ENCODE measurements at places on chromosomes 2 and 18.

- peak; percentile 71 for DNase-seq
Measured at GRCh38 chr2:46490521-46491141, 11.3 kb downstream of the TMEM247 start.

DNA sequence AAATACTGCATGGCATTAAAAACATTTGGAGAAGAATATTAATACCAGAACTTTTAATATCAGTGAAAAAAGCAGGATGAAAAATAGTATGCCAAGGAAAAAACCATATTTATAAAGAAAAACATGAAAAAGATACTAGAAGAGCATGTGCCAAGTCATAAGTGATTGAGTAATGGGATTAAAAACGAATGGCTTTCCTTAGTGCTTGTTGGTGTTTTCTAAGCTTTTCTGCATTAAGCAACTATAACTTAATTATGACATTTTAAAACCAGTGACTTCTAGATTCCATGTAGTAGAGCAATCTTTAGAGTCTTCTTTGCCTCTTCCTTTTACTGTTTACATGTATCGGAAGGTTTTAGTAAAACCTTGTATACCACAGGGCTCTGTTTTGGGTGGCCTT, 6.6 kb downstream of the MAPRE3 start:
- no peak for DNase-seq

DNA sequence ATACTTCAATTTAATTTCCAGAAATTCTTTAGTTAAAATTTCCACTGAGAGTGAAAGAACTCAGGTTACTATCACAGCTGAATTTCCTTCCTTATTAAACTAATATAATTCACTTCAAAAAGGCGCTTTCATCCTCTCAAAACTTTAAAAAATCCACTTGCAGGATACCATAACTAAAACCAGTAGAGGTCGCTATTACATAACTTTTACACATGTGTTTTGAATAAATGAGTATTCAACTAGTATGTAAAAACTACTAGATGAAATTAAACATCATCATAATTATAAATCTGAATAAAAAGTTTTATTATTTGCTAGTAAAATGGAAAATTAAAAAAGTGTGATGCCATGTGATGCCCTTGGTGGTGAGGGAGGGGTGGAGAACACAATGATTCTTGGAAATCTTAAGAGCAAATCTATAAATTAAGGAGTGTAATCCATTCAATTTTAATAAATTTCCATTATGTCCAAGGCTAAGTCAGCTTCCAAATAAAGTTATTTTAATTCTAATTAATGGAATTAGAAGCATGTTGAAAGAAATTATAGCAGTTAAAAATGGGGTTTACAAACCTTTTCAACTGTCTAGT, 61.4 kb downstream of the SOS1 start:
- no peak for DNase-seq

- DNase-seq = no peak
Measured at GRCh38 chr18:51383116-51383515, 185.6 kb upstream of the MEX3C start.

DNA sequence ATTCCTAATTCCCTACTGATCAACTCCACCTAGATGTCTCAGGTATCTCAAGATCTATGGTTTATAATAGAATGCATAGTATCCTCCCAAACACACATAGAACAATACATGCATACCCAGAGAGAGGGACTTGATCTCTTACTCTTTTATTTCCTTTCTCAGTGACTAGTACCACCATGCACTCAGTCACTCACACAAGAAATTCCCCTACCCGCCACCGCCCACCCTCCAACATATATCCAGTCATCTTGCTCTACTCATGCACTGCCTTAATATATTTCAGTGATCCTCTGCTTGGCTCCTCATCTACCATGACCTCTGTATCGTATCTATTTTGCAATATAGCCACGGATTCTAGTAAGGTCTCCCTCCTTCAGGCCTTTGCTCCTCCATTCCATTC, 996.9 kb downstream of the LRP1B start:
- DNase-seq = no peak

GRCh38 chr2:171910494-171910893, 11.8 kb upstream of the HAT1 start:
- DNase-seq = no peak

DNA sequence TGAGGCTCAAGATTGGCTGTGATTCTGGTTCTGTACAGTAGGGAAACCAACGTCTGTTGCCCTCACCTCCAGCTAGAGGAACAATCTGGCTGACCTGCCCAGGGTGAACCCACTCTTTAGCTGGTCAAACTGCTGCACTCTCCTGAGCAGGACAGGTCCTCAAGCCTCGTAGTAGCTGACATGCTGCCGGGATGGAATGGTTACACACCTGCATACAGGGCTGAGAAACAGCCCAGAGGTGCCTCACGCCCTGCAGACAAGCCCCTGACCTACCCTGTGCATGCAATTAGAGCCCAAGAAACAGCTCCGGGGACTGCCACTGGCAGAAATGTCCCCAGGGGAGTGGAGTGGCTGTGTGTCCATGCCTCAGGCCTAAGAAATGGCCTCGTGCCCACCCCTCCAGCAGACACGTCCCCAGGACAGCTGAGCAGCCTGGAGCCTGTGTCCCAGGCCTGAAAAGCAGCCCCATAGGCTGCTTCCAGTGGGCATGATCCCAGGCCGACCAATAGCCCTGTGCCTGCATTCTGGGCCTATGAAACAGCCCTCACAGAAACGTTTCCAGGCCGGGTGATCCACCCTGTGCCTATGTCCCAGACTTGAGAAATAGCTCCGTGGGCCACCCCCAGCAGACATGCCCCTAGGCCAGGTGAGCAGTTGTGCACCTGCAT, 25.4 kb downstream of the BOLL start:
- DNase-seq = no peak

DNA sequence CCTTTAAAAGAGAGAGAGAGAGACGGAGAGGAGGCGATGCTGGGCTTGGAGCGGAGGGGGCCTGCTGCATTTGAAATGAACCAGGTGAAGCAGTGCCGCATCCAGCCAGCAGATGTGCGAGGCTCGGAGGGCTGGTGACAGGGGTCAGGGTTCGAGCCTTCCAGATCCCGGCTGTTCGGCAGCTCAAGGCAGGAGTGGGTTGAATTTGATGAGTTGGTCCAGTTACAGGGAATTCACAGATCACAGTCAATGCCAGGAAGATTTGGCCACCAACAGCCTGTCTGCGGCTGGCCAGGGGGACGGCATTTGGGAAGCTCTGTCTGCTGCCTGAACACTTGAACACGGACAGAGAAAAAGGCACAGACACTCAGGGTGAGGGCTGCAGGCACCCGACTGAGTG, 48.6 kb downstream of the PTGR3 start:
- no peak for DNase-seq

GRCh38 chr2:127093648-127094210, 13.2 kb downstream of the BIN1 start:
- no peak for DNase-seq

DNA sequence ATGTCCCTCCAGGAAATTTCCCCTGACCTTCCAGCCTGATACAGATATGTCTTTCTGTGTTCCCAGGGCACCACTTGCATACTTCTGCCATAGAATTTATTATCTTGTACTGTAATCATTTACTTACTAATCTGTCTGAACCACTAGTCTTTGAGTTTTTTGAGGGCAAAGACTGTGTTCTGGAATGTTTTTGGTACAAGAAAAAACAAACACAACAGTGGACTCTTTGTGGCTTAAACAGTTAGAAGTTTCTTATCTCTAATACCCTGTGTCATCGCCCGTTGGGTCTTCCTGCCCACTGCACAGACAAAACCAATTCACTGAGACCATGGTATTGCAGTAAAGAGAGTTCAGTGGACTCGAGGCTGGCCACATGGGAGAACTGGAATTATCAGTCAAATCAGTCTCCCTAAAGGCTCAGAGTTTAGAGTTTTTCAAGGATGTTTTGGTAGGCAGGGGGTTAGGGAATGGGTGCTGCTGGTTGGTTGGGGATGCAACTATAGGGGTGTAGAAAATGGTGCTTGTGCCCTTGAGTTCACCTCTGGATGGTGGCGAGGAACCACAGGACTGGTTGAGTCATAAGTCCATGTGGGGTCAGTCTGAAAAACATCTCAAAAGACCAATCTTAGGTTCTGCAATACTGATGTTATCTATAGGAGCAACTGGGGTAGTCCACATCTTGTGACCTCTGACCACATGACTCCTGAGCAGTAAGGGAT, 20.3 kb downstream of the RALB start:
- no peak for DNase-seq

- peak; percentile 50 for DNase-seq
Measured at GRCh38 chr2:127347734-127348392, 39.9 kb downstream of the MAP3K2 start.

GRCh38 chr2:160742667-160743066, 249.1 kb upstream of the RBMS1 start:
- DNase-seq = no peak

DNA sequence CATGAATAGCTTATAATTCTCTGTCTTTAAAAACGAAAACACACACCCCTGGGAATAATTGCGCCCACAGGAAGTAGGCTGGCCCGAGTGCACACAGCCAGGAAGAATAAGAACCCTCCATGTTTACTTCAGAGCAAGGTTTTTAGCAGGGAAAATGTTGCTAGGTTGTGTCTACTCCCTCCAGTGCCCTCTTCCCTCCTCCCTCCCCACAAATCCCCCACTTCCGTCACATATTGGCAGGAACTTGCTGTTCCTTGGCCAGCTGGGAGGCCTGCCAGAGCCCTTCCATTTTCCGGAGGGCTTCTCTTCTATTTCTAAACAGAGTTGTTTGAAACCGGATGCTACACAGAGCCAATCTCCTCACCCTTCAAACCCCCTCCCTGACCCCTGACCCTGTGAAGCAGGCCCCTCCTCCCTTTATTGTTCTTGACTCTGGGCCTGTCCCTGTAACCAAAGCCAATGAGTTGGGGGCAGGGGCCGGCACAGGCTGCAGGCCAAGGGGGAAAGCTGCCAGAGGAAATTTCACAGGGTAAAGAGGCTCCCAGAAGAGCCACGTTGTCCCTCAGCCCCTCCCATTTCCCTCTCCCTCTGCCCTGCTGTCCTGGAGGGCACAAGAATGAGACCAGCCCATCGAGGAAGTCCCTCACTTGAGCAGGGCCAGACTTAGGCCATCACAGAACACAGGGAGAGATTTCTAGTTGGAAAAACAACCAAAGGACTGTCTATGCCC, 49.8 kb upstream of the LGALSL start:
- DNase-seq = no peak

GRCh38 chr2:235925250-235925919, 242.8 kb downstream of the GBX2 start:
- DNase-seq = no peak

DNA sequence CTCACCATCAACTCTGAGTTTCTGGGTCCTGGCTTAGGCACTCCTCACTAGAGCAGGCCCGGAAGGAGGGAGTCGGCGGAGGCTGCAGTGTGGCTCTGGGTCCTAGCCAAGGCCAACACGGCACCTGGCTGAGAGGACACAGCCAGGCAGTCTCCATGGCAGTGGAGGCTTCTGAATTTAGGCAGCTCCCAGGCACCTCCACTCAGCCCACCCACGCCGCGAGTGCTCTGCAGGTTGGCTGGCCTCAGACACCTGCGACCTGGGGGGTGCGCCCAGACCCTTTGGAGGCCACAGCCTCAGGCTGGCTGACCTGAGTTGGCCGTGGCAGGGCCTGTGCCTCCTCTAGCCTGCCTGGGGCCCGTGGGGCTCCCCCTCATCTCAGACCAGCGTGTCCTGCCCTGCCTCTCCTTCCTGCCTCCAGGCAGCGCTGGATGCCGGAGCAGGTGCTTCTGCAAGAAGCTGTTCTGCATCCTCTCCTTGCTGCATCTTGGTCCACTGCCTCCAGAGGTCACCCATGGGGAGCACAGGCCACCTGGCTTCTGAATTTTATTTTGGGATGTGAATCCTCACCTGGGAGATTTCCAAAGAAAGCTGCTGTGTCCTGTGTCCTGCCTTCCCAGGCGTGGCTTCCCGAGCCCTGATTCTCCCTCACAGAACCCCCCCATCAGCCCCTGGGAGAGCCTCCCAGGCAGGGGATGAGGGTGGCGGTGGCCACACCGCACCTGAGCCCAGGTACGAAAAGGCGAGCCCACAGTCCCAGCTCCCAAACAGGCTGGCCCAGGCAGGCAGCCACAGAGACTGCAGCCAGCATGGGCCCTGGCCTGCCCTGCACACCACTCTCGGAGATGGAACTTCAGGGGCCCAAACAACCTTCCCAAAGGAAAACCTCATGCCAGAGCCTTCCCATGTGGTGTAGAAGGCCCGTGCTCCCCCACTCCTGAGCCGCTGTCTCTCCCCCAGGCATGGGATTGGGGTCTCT, 23.4 kb downstream of the AQP12A start:
- no peak for DNase-seq

GRCh38 chr2:215171151-215171550, 32.7 kb upstream of the ABCA12 start:
- DNase-seq = peak; percentile 52

- DNase-seq = peak; percentile 78
Measured at GRCh38 chr2:166539340-166540162, 45.5 kb upstream of the SCN7A start.

DNA sequence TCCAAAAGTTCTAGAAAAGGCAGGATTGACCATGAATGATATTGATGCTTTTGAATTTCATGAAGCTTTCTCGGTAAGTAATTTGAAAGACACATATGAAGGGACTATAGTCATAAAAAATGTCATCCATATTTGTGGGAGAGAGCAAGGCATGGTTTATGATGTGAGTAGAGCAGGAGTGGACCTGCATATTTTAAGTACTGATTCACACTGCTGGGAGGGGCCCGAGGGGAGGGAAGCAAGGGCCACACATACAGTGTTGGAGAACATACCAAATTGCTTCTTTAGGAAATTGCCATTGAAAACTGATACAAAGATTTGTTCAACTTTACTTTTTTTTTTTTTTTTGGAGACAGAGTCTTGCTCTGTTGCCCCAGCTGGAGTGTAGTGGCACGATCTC, 39.4 kb downstream of the HADHB start:
- DNase-seq = no peak

- DNase-seq = no peak
Measured at GRCh38 chr18:10266334-10266590, 188.2 kb upstream of the APCDD1 start.

DNA sequence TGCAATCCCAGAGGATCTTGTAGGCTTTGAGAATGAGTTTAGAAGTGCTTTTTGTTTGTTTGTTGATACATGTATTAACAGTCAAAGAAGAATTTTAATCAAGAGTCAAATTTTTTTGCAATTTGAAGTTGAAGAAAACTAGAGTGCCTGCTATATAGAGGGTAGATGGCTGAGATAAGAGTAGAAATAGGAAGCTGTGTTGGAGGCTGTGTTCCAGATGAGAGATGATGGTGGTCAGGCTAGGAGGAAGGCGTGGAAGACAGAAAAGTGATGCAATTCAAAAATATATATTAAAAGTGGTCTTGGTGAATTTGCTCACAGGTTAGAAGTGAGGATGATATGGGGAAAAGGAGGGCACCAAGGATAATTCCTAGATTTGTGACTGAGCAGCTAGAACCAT, 978.3 kb downstream of the BCL11A start:
- DNase-seq = no peak

GRCh38 chr2:71743995-71744675, 290.8 kb downstream of the DYSF start:
- no peak for DNase-seq

DNA sequence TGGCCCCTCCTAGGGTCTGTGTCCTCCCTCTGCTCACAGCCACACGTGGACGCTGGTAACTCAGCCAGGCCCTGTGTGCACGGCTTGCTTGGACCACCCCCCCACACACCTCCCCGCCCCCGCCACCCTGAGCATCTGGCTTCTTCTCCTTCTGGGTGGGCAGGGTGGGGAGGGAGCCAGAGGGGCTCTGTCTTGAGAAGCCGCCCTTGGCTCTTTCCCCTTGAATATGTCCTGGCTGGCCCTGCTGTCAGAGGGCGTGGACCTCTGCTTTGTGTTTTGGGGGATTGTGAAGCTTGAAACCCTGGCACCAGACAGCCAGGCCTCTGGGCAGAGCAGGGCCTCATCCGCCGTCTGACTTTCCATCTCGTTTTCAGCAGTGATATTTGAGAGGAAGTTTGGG, 72.1 kb downstream of the GLI2 start:
- DNase-seq = no peak
